LoVo (cell line): ENCODE measurements at places on chromosomes 2 and 18.

DNA sequence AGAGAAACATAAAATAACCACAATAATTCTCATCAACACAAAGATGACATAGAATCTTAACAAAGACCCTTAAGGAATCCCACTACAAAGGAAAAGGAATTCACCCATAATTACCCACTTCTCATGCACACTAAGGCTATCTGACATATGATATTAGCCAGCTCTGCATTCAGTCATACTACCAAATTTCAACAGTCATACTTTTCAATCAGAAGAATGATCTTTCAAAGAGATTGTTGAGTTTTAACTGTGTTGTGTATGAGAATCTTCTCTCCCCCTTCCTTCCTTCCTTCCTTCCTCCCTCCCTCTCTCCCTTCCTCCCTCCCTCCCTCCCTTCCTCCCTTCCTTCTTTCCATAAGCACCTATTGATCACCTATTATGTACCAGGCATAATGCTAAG, 17.0 kb downstream of the FZD7 start:
- no peak for DNase-seq

- no peak for DNase-seq
These were observed 59.9 kb downstream of the ZRANB3 start for GRCh38 chr2:135471106-135471505.

DNA sequence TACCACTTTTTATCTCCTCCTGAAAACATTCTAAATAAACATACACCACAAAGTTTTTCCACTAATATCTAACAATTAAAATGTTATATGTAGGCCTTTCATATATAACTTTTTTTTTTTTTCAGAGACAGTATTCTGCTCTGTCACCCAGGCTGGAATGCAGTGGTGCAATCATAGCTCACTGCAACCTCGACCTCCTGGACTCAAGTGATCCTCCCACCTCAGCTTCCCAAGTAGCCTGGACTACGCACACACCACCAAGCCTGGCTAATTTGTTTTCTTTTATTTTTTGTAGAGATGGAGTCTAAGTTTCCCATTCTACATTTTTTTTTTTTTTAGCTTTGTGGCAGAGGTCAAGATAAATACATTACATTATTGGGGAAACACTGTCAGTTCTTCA, 1612.6 kb upstream of the NXPH2 start:
- DNase-seq, result no peak

- no peak for DNase-seq
These were observed 179.1 kb upstream of the LYPD1 start for GRCh38 chr2:132849118-132849517.

DNA sequence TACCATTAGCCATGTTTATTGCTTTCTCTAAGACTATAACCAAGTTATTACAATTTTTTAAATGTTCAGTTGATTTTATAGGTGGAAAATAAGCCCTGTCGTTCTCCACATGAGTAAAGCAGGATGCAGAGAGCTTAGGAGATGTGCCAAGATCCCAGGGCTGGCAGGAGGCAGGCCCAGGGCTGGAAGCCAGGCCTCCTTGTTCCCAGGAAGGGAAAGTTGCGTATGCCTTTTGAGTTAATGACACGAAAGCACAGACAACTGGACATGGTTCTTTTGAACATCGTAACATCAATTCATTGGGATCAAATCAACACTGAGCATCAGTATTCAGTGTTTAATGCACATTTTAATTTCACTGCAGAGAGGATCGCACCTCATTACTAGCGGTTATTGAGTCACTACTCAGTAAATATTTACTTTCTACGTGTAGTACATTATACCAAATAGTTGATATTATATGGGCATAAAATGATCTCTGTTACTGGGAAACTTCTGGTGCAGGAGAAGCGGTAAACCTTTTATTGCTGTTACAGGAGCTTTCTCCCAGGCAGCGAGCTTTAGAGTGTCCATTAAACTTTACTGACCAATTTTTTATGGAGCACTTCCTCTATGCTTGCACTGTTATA, 60.0 kb downstream of the RNF144A start:
- peak; percentile 38 for DNase-seq

DNA sequence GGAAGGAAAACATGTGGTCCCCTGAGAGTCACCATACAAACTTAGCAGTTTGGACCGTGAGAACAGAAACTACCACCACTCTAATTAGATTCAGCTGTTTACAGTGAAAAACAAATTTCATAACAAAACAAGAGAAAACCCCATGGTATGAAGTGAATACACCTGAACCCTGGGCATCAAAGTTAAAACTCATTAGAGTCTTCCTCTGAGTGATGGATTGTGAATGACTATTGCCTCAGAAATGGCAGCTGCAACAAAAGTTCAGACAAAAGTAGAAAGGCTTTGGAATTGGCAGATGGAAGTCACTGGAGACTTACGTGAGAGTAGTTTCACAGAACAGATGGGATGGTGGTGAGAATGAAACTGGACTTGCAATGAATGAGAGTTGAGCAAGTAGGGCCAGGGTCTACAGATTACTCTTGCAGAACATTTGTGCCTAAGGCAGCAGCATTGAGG, 98.0 kb downstream of the AAK1 start:
- no peak for DNase-seq

DNA sequence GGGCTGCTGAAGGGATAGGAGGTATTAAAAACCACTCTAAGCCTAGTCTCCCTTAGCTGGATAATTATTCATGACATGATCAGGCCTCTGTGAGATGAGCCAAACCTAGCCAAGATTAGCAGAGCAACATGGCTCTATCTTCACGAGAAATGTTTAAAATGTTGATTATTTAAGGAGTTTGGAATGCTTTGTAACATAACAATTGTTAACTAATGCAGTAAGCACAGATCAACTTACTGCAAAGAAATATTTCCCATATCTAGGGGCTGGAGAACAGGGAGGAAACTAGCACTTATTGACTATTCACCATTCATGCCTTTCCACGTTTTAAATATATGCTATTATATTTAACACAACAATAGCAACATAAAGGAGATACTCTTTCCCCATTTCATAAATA, 833.7 kb upstream of the CHAC2 start:
- no peak for DNase-seq

GRCh38 chr2:120735746-120736170, at the start of gene GLI2:
TSS of gene GLI2 (plus strand) at chr2:120735868. CDS start at chr2:120797321, 61,453 bp downstream.
- DNase-seq, result peak; percentile 81
